ENCODE measurements at places on chromosomes 16 and 17. TPM values are rescaled to one million over a fixed set of nuclear protein-coding genes. Genes with fewer than 3 reads are reported as not detected.

The ZNF267 gene
- total RNA-seq: 6.9 TPM

The LITAFD gene
- total RNA-seq: not detected

The JPH3 gene
- 1.6 TPM for total RNA-seq

The SLC7A5 gene
- 681 TPM for total RNA-seq

The TBC1D28 gene
- total RNA-seq: not detected

The SLC5A11 gene
- total RNA-seq: 0.40 TPM

The GOSR1 gene
- total RNA-seq: 36.0 TPM

The RAP1GAP2 gene
- total RNA-seq: 30.8 TPM

The CCL11 gene
- not detected for total RNA-seq
